ENCODE measurements at places on chromosomes 4 and X. TPM values are rescaled to one million over a fixed set of nuclear protein-coding genes. Genes with fewer than 3 reads are reported as not detected.

IL2RG gene
- not detected for total RNA-seq

FAM47E gene
- 0.14 TPM for total RNA-seq

LRIT3 gene
- 0.17 TPM for total RNA-seq

C4orf51 gene
- not detected for total RNA-seq

FANCB gene
- 6.8 TPM for total RNA-seq

TEX13D gene
- not detected for total RNA-seq

NCAPG gene
- 16.2 TPM for total RNA-seq

GRCh38 chrX:150087612-150088011, 149.3 kb upstream of the EOLA2 start:
- no peak for DNase-seq

GRCh38 chrX:40433160-40433559, 147.6 kb upstream of the ATP6AP2 start:
- no peak for DNase-seq

- DNase-seq: peak; percentile 40
These were observed 7.1 kb upstream of the ELF2 start for GRCh38 chr4:139184129-139184528.

DNA sequence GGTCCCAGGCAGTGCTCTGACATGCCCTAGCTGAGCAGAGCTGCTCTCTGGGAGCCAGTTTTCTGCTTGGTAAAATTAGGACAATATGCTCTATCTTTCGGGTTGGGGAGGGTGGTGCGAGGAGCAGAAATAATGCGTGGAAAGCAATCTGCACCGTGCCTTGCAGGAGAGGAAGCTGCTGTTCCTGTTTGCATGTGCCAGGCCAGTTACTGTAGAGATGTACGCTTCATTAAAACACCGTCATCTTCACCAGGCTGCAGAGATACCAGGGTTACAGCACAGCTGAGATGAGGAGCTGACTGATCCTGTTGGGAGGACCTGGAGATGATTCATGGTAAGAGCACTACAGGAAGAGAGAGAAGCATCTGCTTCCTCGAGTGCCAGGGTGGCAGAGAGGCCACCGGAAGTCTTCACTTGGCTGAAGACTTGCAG, 29.5 kb upstream of the IRF2 start:
- DNase-seq: peak; percentile 55

DNA sequence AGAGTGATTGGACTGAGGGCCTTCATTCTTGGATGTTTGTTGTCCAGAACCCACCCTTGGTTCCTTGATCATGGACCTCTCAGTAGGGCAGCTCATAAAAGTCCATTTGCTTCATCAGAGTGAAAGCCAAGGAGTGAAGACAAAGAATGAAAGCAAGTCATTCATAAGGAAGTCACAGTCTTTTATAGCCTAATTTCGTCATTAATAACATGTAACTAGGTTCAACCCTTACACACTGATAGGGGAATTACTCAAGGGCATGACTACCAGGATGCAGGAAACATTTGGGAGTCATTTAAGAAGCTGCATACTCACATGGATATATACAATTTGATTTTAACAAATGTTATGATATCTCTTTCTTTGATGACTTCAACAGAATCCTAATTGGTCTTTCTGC, 95.2 kb downstream of the RPA4 start:
- no peak for DNase-seq

DNA sequence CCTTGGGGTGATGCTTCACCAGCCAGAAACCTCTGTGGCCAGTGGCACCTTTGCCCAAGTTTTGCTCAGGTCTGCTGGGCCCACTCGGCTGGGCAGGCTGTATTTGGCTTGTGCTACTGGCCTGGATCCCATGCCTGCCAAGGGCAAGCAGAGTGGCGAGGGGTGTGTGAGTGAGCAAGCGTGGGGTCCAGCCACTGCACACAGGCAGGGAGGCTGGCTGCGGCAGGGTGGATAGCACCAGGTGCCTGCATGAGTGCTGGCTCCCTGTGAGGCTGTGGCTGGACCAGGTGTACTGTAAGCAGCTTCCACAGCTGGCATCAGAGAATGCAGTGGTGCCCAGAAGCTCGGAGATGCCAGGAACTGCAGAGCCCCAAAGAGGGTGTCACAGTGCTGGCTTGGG, 478.5 kb downstream of the STPG2 start:
- DNase-seq: no peak

DNA sequence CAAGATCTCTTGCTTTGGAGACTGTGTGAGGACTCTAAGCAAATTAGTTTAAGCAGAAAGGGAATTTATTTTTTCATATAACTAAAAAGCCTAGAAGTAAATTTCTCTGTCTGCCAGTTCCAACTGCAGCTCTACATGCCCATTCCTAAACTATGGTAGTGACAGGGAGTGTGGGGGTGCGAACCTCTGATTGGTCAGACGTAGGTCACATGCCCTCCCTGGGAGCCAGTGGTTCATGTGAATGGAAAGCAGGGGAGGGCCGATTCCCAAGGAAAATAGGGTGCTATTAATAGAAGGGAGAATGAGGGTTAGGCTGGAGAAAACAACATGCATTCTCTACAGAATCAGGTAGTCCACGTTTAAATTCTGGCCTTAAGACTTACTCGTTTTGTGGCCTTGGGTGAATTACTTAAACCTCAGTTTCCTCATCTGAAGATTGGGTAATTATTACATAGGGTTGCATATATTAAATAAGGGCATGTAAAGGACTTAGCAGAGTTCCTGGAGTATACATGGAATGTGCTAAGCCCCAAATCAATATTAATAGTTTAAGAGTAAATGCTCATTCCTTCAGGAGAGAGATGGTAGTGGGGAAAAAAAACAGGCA, 7.2 kb downstream of the RAB33B start:
- DNase-seq: no peak

DNA sequence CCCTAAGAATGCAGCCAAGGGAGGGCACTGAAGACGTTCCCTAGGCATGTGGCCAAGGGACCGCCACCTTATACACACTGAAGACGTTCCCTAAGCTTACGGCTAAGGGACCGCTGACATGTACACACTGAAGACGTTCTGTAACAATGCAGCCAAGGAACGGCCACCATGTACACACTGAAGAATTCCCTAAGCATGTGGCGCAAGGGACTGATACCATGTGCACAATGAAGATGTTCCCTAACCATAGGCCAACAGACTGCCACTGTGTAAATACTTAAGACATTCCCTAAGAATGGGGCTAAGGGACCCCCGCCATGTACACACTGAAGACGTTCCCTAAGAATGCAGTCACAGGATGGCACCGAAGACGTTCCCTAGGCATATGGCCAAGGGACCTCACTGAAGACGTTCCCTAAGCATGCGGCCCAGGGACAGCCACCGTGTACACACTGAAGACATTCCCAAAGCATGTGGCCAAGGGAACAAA, 36.1 kb downstream of the DHRSX start:
- DNase-seq: no peak

- no peak for DNase-seq
These were observed 5.5 kb upstream of the TMEM255A start for GRCh38 chrX:120316587-120317283.

DNA sequence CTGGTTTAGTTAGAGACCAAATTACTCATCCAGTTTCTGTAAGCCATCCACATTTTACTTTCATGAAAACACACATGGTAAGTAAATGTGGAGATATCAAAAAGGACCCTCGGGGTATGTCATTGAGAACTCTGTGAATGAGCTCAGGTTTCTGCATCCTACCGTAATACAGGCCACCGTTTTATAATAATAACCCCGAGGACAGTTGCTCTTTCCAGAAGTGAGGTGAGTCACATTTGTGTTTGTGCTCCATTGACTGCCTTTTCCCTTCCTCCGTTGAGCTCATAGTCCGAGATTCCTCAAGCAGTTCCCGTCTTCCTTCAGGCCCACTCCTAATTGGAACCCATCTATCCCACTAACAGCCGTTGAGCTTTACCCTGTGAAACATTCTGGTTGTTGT, 95.3 kb downstream of the GRID2 start:
- no peak for DNase-seq

GRCh38 chrX:53321943-53322497, 40.6 kb upstream of the IQSEC2 start:
- no peak for DNase-seq

GRCh38 chrX:574251-574650, 56.3 kb upstream of the SHOX start:
- DNase-seq: no peak

DNA sequence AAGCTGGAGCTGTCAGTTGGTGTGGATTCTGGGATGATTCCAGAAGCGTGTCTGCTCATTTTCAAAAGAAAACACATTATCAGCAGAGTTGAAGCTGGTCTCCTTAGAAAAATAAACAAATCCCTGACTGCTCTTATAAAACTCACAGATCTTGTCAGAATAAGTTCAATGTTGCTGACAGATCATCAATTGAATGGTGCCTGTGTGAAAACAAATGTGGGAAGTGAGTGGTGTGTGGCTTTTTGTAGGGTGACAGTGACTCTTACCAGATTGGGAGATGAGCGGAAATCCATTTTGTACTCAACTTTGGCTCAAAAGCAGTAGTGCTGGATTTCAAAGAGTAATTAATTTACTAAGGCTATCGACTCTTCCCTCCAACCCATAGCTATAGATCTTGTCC, 807.8 kb downstream of the RAPGEF2 start:
- DNase-seq: no peak

DNA sequence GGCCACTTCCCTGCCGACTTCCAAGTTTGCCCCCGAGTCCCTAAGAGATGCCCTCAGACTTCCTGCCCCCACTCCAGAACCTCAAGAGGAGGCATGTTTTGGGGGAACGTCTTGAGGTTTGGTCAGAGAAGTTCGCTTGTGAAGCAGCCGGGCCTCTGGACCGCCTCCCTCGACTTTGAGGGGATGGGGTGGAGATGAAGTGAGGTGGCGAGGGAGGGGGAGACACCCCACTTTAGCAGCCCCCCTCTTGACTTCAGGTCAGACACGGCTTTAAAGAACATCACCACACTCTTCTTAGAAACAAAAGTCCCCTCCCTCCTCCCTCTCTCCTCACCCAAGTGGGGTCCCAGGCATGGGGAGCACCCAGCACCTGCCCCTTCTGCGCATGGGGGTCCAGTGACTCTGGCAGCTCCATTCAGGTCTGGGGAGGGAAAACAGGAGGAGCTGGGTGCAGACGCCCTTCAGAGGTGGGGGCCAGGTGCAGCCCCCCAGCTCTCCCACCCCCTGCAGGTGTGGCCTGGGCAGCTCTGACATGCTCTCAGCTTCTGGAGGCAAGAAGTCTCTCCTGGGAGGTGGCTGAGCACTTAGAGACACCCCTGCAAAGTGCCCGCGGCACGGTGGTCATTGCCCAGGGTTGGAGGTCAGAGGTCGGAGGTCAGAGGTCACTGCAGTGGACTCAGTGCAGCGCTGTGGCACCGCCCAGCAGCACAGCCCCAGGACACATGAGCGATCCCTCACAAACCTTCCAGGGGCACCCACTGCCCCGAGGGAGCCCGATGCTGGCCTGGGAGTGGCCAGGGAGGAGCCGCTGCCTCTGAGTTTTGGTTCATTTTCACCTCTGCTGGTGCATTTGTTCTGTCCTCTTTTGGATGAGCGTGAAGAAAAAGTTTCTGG, 108.8 kb downstream of the CPZ start:
- DNase-seq: no peak

GRCh38 chr4:125368671-125369081, 53.9 kb downstream of the FAT4 start:
- DNase-seq: peak; percentile 51

DNA sequence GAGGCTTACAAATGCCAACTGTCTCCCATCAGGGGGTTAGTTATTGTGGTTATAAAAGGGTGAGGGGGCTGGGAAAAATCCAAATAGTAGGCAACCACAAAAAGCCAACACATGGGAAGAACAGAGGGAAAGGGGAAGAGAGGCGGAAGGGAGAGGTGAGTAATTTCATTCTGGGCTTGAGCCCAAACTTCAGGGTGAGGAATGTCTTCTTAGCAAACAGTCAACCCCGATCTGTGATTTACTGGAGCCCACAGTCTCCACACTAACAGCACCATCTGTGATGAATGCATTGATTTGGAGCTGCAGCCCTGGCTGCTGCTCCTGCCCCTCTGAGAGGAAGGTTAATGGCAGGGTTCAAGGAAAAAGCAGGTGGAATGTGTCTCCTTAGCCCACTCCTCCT, 162.2 kb upstream of the GPR101 start:
- DNase-seq: no peak

DNA sequence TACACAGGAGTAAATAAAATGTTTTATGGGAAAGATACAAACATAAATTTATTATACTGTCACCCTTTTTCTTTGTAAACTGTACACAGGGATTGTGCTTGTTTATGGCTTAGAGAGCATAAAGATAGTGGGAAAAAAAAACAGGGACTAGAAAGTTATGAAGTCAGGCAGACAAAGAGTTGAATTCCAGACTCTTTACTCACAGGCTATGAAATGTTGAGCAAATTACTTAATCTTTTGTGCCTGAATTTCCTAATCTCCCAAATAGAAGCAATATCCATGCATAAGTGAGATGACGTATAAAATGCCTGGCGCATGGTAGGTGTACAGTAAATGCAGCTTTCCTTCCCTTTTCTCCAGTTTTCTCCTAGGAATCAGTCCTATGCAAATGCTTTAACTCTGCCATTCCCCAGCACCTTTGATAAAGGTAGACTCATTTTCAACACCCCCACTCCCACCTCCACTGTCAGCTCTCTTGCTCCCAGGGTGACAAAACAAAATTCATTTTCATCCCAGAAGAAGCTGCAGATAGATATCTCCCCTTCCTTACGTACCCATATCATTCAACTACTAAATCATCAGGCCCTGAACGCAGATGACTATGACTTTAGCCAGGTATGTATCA, 44.5 kb upstream of the BTC start:
- DNase-seq: no peak

DNA sequence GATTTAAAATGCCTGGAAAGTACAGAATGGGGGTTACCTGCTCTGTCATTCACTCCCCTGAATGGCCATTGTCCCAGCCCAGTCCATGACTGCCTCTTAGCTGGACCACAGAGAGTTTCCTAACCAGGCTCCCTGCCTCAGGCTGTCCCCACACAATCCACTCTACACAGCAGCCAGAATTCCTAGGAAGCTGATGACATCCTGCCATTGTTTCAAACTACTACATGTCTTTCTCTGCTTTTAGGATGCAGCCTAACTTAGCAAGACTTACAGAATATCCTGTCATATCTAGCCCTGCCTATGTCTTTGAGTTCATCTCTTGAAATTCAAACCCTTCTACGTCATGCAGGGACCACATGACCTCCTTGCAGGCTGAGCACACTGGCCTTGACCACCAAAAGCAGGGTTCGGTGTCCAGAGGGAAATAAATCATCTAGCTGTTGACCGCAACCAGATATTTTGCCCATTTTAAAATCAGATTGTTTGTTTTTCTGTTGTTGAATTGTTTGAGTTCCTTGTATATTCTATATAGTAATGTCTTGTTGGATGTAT, 16.1 kb upstream of the CRMP1 start:
- DNase-seq: peak; percentile 37
